ENCODE measurements at places on chromosomes 12 and 14.

DNA sequence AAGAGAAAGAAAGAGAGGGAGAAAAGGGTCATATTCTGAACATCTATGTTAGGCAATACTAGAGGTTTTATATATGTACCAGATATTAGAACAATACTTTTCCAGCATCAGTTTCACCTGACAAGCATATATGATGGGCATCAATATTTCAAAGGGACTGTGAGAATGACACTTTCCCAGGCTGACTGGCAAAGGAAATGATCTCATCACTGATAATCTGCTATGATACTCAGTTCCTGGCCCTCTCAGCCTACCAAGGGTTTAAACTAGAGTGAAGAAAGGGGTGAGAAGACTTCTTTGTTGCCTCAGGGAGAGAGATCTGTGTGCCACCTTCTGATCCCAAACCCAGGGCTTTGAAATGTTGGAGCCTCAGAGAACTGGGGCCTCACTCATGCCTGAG is 183.5 kb downstream of the TTC8 start:
- no peak for DNase-seq

- DNase-seq: no peak
Observed at GRCh38 chr14:103501921-103502669, 20.5 kb downstream of the CKB start.

- DNase-seq: no peak
Observed at GRCh38 chr14:60905923-60906322, 75.0 kb downstream of the TRMT5 start.

DNA sequence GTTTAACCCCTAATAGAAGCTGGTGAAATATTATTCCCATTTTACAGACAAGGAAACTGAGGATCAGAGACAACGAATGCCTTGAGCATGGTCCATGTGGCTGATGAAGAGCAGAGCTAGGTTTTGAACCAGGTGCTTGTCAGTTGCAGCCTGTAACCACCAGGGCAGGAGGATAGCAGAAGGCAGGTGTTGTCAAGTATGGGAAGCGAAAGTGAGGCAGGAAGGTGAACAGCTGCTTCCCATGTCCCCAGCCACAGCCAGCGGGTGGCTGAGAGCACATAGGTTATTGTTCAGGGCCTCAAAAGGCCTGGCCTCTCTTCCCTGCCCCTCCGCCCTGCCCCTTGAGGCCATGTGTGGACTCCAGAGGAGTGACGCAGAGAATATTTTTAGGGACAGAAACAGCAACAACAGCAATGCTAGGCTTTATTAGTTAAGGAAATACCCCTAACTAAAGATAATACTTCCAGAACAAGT is 39.6 kb downstream of the IQSEC3 start:
- no peak for DNase-seq

GRCh38 chr14:50882932-50883826 is 11.3 kb downstream of the ABHD12B start:
- DNase-seq: no peak
